ENCODE measurements at places on chromosomes 5 and 9.

- DNase-seq = no peak
These were observed 545.8 kb upstream of the ARRDC3 start for GRCh38 chr5:91928754-91929521.

DNA sequence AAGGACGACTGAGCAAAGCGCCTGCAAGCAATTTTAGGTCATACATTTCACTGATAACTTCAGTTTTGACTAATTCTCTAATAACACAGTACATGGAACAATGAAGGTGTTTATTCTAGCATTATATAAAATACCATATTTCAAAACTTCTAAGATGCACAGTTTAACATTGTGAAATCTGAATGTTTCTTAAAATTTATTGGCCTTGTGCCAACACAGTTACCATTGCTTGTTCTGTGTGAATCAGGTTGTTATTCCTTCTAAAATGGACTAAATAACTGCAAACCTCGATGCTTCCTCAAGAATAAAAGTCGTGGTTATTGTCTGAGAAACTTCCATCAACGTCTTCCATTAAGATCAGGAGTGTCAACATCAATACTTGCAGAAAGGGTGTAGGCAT, 8.0 kb downstream of the MCC start:
- no peak for DNase-seq

DNA sequence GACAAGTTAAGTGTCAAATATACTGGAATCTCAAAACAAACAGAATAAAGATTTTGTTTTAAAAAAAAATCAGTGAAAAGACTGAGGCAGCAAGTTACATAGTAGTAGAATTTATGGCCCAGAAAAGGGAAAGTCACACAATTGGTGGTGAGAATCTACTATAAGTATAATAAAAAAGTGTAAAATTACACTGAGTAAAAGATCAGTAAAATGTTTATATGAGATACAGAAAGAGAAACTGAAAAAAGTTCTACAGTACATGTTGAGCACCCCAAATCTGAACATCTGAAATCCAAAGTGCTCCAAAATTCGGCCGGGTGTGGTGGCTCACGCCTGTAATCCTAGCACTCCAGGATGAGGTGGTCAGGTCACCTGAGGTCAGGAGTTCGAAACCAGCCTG, 15.0 kb downstream of the AGTPBP1 start:
- no peak for DNase-seq

GRCh38 chr9:94909250-94909894, 182.9 kb downstream of the AOPEP start:
- DNase-seq = no peak

GRCh38 chr5:172052450-172053236, 46.2 kb upstream of the FBXW11 start:
- DNase-seq = peak; percentile 85

DNA sequence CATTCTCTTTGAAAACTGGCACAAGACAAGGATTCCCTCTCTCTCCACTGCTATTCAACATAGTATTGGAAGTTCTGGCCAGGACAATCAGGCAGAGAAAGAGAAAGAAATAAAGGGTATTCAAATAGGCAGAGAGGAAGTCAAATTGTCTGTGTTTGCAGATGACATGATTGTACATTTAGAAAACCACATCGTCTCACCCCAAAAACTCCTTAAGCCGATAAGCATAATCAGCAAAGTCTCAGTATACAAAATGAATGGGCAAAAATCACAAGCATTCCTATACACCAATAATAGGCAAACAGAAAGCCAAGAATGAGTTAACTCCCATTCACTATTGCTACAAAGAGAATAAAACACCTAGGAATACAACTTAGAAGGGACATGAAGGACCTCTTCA, 21.0 kb upstream of the EPB41L4A start:
- no peak for DNase-seq

DNA sequence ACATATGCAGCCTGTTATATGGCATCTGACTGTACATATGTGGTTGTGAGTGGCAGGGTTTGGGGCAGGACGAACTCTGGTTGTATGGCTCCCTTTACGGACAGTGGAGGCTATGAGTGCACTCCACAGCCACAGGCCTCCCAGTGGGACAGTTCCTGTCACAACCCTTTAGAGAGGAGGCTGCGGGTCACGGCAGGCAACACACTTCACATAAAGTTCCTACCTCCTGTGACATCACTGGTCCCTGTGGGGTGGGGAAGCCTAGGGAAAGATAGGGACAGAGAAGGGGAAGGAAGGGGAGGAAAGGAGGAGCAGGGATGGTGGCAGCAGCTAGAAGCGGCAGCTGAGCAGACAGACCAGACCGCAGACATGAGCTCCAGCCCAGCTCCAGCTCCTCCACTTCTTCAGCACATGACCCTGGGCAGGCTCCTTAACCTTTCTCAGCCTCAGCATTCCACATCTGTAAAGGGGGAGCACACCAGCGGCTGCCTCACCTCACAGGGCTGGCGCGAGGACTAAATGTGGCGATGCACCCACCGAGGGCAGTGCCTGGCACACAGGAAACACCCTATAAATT, 27.4 kb upstream of the CORO2A start:
- no peak for DNase-seq

DNA sequence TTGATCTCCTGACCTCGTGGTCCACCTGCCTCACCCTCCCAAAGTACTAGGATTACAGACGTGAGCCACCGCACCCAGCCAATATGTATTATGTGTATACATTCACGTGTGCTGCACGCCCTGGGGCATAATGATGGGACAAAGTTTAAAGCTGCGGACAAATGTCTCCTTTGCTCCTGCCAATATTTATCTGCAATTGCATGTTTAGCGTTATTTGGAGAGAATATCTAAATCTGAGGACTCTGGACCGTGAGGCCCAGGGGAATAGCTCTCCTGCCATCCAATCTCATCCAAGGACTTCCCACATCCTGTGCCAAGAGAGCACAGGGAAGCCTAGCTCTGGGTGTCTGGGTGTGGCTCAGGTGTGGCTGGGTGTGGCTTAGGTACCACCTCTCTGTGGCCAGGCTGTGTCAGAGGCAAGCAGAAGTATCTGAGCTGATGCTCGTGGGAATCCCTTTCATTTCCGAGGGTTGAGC, 6.9 kb upstream of the BOD1 start:
- DNase-seq = no peak

- DNase-seq = no peak
These were observed 16.8 kb downstream of the CFAP77 start for GRCh38 chr9:132426639-132427414.

Measured in stromal cell of bone marrow (primary cell).